ENCODE measurements at places on chromosomes 11 and 22.

GRCh38 chr22:36331912-36332622 is 55.7 kb downstream of the MYH9 start:
- peak; percentile 58 for DNase-seq

- DNase-seq = no peak
Measured at GRCh38 chr11:17208257-17208999, 642 bp upstream of the PIK3C2A start.

DNA sequence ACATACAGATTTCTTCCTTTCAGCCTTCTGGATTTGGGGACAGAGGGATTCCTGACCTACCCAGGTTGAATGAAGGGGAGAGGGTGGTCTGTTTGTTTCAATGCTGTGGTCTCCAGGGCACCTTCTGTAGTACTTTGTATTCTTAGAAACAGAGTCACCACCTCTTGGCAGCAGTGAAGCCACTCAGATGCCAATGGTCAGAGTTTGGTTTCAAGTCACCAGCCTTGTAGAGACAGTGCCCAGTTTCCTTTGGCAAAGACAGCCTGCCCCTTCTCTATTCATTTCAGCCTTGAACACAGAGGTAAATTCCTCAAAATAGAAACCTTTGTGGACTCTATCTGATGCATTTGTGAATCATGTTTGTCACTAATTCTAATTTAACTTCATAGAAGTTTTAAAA is 111.7 kb upstream of the RASSF10 start:
- DNase-seq = no peak

DNA sequence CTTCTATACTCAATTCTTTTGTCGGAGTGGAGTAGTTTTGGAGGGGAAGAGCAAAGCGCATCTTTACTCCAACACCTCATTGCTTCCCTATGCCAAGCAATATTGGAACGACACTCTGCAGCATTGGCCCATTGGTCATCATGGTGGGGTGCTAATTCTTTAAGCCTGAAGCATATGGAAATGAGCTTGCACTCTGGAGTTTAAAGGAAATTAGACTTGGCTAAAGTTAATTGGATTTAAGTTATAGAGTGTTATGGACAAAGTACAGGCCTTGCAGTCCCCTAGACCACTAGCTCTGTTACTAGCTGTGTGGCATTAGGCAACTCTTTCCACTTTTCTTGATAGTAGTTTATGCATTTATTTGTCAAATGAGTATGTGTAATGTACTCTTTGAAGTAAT is 568.3 kb upstream of the TENM4 start:
- no peak for DNase-seq

DNA sequence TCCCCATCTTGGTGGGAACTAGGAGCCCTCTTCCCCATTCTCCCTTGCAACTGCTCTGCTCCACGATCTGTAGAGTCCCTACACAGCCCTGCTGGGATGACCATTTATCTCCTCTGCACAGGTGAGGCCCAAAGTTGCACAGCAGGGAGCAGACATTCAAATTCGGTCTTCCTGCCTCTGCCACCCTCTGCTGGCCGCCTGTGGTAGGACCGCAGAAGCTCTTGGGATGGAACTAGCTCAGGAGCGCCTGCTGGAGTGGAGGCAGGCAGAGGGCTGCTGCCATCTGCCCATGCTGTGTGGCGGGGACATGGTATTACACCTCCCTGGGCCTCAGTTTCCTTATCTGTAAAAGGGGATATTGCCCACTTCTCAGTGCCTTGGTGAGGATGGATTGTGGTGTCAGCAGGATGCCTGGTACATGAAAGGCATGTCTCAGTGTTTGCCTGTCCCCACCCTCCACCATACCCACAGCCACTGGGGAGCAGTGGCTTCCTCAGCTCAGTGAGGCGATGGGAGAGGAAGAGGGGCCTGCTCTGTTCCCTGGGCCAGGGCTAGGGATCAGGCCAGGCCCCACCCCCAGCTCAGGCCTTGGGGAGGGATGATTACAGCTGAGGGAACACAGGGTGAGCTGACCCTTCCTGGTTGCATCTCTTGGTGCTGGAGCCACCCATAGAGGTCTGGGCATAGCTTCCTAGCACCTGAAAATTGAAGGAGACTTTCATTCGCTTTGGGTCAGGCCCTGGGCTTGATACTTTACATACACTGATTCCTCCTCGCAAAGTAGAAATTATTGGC is 11.3 kb upstream of the OMP start:
- DNase-seq = no peak

DNA sequence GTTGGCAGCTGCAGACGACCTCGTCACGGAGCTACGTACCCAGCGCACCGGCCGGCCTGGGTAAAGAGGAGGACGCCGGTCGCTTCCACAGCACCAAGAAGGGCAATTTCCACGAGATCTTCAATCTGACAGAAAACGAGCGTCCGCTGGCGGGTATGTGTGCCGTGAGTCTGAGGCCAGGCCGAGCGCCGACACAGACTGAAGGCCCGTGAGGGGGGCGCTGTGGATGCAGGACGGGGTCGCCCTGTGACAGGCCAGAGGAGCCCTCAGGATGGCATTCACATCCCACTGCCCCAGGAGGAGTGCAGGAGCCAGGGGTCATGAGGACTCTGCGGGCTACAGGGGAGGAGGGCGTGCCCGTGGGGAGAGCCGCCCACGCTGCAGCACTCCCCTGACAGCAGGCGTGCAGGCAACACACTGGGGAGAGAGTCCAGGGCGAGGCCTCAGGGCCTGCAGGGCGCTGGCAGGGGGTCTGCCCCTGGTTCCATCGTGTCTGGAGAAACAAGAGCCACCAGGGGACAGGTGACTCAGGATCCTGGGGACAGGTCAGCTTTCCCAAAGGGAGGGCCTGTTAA is 53.6 kb downstream of the GRAMD4 start:
- DNase-seq = no peak

- DNase-seq = no peak
Measured at GRCh38 chr11:118912742-118913410, 12.8 kb downstream of the BCL9L start.

DNA sequence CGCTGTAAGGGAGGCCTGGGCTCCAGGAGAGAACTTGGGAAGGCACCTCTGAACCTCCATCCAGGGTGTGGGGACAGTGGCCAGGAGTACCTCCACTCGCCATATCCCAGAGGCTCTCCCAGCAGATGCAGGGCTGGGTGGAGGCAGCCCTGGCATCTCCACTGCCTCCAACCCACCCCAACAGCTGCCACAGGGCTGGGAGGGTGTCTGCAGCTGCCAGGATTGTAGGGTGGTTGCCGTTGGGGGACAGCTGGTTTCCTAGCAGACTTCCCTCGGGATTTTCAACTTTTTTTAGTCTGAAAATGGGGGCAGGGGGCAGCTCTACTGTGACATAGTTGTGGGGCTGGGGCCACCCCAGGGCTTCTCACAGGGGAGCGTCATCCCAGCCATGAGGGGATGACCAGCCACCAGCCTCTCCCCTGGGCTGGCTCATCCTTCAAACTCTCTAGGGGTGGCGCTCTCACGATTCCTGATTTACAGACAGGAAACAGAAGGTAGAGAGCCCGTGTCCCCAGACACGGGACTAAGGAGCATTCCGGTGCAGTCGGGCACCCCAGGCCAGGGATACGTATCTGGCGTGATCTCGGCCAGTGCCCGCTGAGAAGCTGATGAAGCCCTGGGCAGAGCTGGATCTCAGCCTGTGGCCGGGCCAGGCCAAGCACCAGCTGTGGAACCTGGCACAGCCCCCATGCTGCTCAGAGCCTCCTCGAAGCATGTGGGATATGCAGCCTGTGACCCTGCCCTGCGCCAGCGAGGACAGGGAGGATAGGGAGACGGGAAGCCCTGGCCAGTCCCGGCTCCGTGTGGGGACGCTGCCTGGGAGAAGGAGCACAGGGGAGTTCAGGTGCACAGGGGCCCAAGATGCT is 9.9 kb downstream of the PRR5 start:
- no peak for DNase-seq

DNA sequence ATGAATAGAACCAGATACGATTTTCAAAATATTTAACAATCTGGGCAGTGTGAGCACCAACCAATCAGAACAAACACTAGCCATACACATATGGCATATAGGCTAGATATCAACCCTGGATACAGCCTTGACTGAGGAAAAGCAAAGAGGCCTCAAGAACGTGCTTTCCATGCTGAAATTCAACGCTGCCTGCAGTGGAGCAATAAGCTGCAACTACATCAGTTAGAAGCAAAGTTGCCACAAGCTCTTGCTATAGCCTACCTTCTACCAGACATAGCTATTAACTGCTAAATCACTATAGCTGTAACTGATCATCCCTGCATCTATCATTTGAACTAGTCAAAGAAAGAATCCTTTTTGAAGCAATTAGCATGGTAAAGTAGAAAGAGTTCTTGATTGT is 42.5 kb downstream of the DENND5A start:
- no peak for DNase-seq

- DNase-seq = no peak
Measured at GRCh38 chr11:2311353-2312133, 9.7 kb downstream of the TSPAN32 start.

GRCh38 chr22:35313311-35314121 is 13.8 kb downstream of the TOM1 start:
- no peak for DNase-seq

- no peak for DNase-seq
Measured at GRCh38 chr11:76074148-76075095, 131.9 kb downstream of the WNT11 start.

GRCh38 chr11:41498726-41499125 is 39.3 kb upstream of the LRRC4C start:
- DNase-seq = no peak

- no peak for DNase-seq
Measured at GRCh38 chr11:126146454-126147192, 64.8 kb downstream of the RPUSD4 start.

DNA sequence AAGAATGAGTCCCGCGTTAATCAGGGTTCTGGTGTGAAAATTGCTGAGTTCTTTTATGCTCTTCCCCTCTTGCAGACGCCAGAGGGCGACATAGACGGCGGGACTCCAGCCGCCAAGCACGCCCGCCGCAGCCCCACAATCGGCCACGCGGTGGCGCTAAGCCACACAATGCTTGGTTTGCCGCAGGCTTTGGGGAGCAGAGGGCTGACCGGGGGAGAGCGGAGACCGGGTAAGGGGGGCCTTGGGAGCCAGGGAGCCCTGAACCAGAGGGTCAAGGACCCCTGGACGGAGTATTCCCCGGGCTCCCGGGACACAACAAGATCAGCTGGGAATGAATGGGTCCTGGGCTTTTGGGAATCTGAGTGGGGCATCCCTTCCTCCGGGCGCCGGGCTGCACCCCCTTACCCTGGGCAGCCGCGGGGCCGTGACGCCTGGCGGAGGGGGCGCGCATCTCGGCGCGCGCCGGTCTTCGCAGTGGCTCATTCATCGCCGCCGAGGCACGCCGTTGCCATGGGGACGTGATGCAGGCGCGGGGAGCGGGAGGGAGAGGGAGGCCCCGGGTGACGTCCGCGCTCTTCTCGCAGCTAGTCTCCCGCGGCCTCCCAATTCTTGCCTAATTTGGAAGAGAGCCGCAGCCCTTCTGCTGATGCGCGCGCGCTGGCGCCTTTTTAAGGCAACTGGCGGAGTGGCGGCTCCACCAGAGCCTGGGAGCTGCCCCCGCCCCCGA is 12.2 kb upstream of the NPAS4 start:
- peak; percentile 83 for DNase-seq

DNA sequence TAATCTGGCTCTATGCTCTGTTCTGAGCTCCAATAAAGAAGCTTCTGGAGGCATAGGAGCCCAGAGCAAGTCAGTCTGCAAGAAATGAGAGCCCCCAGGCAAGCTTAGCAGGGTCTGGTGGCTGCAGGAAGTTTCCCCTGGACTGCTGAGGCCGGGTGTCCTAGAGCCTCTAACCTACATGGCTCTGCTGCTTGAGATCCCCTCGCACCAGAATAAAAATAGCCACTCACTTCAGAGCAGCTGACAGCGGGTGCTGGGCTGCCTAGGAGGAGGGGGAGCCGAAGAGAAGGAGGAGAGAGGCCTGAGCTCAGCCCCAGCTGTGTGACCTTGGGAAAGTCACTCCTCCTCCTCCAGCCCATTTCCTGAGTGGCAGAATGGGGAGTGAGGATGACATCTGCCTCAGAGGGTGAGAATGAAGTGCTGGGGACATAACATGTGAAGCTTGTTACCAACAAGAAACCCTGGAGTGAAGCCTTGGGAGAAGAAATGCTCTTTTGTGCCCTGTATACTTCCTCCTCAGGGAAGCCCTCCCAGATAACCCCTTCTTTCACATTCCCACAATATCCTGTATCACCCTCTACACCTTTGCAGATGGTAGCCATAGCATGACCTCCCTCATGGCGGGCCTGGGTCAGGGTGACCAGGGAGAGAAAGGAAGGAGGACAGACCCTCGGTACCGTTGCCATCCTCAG is 3.6 kb upstream of the INPP5J start:
- no peak for DNase-seq

DNA sequence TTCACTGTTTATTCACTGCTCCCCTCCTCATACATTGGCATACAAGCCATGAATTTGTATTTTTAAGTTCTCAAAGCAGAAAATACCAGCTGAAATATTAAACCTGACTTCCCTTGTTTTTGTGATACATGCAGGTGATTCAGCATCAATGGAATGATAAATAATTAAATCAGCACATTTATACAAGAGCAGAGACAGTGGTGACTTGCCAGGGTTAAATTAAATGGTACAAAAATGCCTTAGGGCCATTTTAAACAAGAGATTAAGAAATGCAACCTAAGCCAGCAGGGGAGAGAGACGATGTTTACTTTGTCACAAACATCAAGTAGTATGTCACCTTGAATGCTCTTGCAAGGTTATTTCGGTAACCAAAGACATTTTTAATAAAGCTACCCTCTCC is 95.9 kb upstream of the DDI1 start:
- DNase-seq = no peak

GRCh38 chr11:4921796-4922195 is 2.3 kb downstream of the OR51G1 start:
- DNase-seq = no peak

GRCh38 chr22:49648053-49648452 is 179.6 kb downstream of the BRD1 start:
- DNase-seq = no peak

GRCh38 chr22:37626144-37626543 is 13.3 kb upstream of the SH3BP1 start:
- DNase-seq = no peak

DNA sequence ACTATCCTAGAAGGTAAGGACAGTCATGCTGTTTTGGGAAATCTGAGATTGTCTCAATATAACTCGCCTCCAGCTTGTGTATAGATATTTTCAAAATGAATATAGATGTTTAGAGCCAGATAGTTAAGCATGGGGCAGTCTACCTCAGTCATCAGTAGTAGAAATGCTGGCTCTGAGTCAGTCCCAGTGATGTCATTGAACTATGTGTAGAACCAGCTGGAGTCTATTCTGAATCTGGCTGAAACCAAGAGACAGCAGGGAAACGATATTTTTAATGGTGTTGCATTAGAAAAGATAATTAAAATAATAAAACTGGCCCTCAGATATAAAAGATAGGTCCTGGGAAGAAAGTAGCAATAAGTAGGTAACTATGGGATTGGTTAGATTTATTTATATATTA is 25.9 kb downstream of the PIWIL4 start:
- DNase-seq = no peak

- DNase-seq = no peak
Measured at GRCh38 chr22:23897320-23897719, 3.1 kb downstream of the MIF start.

GRCh38 chr22:21699643-21700042 is 33.8 kb downstream of the PPIL2 start:
- DNase-seq = no peak
